ENCODE measurements at places on chromosomes 2 and 18.

DNA sequence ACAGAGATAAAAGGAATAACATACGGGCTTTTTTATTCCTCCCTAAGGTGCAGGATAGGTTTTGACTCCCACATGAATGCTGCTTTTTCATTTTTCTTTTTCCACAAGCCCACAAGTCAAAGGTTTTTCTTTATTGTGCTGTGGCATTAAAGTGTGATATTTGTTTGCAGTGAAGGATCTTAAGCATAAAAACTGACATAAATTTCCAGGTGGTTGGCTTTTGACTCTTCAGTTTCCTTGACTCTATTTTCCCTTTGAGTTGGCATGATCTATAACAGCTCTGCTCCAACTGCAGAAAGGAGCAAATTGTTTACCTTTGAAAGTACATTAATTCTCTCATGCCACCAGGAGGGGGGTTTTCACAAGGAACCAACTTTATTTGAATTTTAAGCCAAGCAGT, 326.2 kb upstream of the FAM98A start:
- no peak for DNase-seq

GRCh38 chr2:54915101-54915500, 135.2 kb downstream of the RTN4 start:
- DNase-seq: no peak

DNA sequence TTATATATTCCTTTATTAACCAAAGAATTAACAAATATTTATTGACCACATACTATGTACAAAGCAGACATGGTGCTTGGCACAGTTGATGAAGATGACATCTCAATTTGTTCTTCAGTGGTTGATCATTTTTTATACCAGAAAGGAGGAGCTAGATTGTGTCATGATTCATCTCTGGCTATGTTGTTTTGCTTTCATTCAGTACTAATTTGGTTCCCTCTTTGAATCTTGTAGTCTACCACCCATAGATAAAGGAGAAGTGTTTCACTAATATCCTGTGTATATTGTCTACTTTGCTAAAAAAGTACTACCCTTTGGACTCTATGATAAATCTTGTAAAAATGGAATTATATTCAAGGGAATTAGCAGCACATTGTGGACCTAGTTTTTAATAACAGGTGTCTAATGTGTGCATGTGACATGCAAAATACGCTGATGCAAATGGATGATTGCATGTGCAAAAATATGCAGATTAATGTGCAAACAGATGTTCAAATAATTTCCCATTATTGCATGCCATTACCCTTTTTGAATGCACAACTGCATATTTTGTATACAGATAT, 313.2 kb upstream of the ZEB2 start:
- DNase-seq: no peak

GRCh38 chr18:28514699-28515098, 337.8 kb upstream of the CDH2 start:
- DNase-seq: no peak

- DNase-seq: no peak
These were observed 10.3 kb downstream of the FBLN7 start for GRCh38 chr2:112148477-112148876.

DNA sequence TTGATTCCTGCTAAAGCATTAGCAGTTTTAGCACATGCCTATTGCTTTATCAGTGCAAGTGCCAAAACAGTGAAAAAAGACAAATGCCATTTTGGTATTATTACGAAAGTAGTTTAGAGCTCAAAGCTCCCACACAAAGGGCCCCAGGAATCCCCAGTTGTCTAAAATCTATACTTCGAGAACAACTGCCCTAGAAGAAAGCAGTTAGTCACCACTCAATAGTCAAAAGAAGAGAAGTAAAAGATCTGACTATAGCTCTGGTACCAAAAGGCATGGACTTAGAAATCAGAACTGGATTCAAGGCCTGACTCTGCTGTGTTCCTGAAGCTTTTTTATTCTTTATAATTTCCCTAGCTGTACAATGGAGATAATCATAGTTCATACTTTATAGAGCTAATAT, 21.8 kb downstream of the SCN3A start:
- no peak for DNase-seq

DNA sequence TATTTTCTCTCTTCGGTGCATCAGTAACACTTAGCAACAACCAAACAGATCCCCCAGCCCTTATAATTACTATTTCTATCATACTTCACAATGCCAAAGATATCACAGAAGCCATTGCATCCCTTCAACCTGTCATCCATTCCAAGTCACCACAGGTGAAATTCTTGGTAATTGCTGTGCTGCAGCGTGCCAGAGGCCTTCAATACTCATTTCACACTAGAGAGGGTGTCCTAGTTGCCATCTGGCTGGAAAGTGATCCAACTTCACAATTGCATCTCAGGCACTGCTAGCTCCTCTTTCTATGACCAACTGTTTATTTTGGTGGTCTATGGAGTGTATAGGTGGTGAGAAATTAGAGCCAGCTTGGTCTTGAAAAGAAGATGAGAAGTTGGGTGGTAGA, 131.2 kb downstream of the NUP35 start:
- DNase-seq: no peak

DNA sequence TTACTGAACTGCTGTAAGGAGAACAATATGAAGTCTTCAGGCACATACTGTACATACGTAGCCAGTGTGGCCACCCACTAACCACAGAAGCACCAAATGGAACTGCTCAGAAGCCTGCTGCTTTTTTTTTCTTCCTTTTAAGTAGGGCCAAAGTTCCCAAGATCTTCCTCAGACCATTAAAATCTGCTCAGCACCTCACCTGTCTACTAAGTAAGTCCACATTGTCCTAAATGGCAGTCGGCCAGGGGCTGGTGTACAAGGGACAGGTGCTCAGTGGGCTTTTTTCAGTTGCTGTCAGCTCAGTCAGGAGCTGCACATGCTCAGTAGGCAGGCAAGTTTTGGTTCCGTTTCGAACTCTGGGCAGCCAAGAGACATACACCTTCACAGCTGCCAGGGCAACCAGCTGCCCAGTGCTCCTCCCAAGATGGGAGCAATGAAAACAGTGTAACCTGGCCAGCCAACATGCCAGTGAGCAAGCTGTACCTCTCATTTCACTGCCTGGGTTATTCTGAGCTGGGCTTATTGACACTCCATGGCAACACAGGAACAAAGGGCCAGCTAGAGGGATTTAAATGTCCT, 86.1 kb downstream of the ACVR1 start:
- no peak for DNase-seq

DNA sequence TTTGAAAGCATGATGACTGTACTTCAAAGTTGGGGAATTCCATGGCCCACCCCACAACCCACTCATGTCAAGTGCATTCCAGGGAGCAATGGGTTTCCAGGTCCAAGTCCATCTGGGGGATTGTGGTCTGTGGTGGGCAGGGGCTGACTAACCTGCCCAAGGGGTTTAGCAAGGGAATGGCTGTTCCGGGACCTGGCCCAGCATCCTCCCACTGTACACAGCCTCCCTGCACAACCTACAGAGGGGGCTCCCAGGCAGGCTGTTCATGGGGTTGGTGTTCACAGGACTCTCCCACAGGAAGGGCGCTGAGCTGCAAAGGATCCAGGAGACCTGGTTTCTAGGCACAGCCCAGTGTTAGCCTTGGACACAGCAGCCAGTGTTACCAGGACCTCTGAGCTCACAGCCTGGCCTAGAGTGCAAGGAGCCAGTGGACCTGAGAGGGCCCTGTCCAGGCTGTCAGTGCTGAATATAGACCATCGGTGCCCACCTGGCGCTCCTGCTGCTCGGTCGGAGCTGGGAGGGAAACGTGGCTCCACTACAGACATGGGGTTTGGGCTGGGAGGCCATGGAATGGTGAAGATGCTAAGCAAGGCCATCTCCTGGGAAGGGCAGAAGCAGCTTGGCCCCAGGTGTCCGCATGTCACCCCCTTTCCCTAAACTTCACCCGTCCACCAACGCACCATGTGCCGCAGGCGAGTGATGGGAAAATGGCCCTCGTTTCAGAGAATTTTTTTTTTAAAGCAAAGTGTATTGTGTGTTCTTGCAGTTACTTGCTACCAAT, 317.2 kb downstream of the GBX2 start:
- DNase-seq: no peak

Data from NAMALWA (cell line).